Tongue (tissue), 3 donors: ENCODE measurements at places on chromosomes 2 and 18. TPM values are rescaled to one million over a fixed set of nuclear protein-coding genes. Genes with fewer than 3 reads are reported as not detected.

Gene EIF4E2
- 127 TPM for total RNA-seq

GRCh38 chr2:238247841-238248453 is 8.1 kb upstream of the HES6 start:
- no peak for DNase-seq

Gene MC5R
- not detected for total RNA-seq

Gene STK39
- 26.4 TPM for total RNA-seq

Gene RBKS
- total RNA-seq, result 0.62 TPM

- no peak for DNase-seq
Measured at GRCh38 chr2:21067125-21067524, 23.3 kb upstream of the APOB start.

- DNase-seq, result no peak
Measured at GRCh38 chr2:15201009-15201408, 360.1 kb downstream of the NBAS start.

Gene PDCD1
- not detected for total RNA-seq

GRCh38 chr2:199612509-199613130 is 154.9 kb upstream of the SATB2 start:
- DNase-seq, result no peak
